ENCODE measurements at places on chromosomes 2 and 18.

DNA sequence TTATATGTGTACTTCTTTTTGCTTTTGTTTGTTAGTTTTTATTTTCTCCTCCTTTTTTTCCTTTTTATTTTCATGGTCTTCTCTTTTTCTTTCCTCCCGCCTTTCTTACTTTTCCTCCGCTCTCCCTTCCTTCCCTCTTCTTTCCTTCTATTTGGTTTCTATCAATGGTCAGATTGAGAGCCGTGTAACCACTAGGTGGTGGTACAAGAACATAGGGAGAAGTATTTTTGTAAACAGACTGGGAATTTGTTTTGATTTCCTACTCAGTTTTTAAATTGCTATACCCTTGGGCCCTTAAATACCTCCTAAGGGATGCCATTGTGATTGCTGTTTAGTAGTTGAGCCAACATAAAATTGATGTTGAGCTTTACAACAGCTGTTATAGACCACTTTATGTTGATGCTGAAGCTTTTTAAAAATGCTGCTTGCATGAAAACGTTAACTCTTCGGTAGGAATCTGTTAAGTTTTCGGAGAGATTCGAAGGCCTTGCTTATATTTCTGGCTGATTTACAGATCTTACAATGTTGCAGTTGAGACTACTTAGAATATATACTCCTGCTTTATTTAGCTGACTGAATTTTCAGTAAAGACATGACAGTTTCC lies 124.2 kb downstream of the UBE2E3 start:
- DNase-seq, result peak; percentile 32

- no peak for DNase-seq
Measured at GRCh38 chr2:37784759-37785149, 113.3 kb upstream of the CDC42EP3 start.

GRCh38 chr2:75792146-75792545 lies 81.4 kb upstream of the GCFC2 start:
- no peak for DNase-seq

- DNase-seq, result no peak
Measured at GRCh38 chr2:41610501-41611190, 437.2 kb upstream of the PKDCC start.

GRCh38 chr2:20349513-20349921 lies 1.1 kb downstream of the PUM2 start:
- DNase-seq, result no peak

DNA sequence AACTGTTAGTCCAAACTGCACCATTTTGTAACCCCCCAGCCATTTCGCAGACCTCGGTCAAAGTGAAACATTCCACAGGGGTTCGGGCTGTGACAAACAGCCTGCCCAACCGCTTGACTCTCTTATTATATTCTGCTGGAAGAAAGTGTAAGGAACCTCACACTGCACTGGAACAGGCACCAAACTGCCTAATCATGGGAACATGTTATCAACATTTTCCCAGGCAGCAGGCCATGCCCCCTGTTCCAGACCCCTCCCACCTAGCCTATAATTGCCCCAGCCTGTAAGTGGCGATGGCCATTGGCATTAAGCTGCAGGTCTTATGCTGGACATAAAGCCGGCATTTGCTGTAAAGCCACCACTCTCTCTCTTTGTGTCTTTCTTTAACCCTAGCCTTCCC lies 16.9 kb downstream of the LYG2 start:
- no peak for DNase-seq

GRCh38 chr18:24446953-24447538 lies 13.4 kb upstream of the HRH4 start:
- DNase-seq, result no peak

DNA sequence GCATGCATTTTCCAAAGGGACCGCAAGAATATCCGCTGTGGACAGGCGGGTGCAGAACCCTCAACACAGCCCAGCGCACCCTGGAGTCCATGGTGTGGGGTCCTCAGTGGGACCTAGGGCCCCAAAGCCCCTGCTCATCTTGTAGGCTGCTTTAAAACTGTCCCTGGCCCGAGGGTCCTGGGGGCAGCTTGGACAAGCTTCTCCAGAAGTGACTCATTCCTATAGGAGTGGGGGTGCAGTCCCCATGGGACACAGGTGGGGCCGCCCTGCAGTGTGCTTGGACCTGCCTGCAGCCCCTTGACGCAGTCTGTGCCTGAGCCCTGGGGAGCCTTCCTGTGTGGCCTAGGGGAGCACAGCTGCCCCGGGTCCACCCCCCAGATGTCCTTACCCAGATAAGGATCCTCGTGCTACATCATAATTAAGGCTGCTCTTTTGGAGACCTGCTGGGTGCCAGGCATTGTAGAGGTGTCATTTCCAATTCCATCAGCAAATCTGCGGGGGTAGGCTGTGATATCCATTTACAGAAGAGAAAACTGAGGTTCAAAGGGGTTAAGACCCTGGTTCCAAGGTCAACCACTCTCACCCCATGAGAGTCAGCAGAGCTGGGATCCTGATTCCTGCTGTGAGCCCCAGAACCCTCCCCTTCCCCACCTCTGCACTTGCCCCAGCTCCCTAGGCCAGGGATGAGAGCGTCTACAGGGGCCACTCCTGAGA lies 1.7 kb upstream of the HS6ST1 start:
- DNase-seq, result no peak

- DNase-seq, result peak; percentile 37
Measured at GRCh38 chr2:217095511-217096205, 235.8 kb upstream of the TNP1 start.

All from RCC 7860 (cell line).